Esophagus squamous epithelium (tissue), 5 donors: ENCODE measurements at places on chromosomes 5 and 9.

DNA sequence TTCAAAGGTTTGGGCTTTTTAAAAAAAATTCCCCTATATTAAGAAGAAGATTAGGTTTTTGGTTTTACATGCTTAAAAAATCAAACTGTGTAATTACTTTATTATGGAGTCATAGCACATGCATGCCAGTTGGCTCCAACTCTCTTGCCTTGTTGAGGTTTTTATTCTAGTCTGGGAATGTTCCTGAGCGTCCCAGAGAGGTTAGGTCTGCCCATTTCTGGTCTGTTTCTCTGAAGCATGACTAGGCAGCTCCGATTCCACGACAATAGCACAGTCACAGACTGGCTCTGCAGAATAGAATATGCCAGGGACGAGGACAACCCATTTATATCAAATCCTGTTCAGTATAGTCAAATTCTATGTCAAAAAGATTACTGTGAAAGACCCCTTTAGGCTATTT, 217.0 kb downstream of the PCSK5 start:
- DNase-seq = no peak

- no peak for DNase-seq
These were observed 106.3 kb downstream of the DRD1 start for GRCh38 chr5:175337680-175338079.

GRCh38 chr5:56088431-56088949, 93.7 kb upstream of the IL6ST start:
- DNase-seq = no peak

- no peak for DNase-seq
These were observed 29.3 kb downstream of the CARTPT start for GRCh38 chr5:71748360-71748759.

DNA sequence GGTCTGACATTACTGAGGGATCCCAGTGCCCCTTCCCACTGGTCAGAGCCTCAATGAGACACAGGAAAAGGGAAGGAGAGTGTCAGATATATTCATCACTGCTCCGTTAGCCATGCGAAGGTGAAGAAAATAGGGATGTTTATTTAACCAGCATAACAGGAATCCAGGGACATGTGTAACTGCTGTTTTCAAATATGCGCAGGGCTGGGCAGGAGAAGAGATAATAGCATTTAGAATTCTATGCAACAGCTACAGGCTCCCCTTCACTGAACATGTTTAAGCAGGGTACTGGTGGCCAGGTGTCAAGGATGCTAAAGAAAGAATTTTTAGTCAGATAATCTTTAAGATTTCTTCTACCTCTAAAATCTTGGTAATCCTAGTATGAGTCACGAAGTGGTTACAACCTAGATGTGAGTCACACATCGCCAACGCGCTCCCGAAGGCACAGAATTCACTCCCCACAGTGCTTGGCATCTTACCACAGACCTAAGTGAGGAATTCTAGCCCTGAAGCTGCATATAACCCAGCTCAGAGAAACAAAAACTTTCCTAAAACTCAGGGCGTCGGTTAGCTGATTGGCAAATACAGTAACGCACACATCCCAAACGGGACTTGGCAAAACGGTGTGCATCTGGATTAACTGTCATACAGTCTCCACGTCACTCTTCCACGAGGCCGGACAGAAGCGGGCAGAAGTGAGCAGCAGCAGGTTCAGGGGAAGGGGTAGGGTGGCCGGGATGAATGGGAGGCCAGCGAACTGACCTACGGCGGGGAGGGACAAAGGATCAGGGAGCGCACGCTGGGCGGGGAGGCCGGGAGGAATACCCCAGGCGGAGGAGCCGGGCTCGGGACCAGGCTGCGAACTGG, 1.1 kb downstream of the CTNNAL1 start:
- no peak for DNase-seq

DNA sequence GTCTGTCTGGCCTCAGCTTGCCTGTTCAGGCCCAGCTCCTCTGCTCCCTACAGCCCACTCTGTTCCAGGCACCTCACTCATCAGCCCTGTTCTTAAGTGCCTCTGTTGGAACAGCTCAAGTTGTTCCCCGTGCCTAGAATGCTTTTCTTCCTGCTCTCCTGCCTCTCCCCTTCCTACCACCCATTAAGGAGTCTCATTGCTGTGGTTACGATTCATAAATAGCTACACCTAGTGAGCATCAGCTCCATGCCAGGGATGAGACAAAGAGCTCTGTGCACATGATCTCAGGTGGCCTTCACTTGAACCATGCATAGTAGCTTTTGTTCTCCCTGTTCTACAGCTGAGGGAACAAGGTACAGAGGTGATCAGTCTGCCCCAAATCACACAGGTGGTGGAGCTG, 54.3 kb downstream of the PSD2 start:
- DNase-seq = no peak

DNA sequence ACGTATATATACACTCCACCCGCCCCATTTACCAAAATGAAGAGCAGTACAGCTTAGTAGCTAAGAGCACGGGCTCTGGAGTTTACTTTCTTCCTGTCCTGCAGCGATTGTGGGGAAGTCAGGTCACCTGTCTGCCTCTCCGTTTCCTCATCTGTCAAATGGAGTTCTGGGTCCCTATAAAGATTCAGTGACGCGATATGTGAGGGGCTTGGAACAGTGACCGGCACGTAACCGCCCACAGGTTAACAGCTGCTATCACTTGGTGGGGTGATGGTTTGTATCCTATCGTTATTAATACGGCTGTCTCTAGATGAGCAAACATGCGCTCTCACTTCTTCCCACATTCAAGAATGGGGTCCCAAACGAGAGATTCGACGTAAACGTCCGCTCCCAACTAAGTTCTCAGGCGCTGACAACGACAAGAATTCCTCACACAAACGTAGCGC, 426 bp downstream of the FAM114A2 start:
- no peak for DNase-seq

DNA sequence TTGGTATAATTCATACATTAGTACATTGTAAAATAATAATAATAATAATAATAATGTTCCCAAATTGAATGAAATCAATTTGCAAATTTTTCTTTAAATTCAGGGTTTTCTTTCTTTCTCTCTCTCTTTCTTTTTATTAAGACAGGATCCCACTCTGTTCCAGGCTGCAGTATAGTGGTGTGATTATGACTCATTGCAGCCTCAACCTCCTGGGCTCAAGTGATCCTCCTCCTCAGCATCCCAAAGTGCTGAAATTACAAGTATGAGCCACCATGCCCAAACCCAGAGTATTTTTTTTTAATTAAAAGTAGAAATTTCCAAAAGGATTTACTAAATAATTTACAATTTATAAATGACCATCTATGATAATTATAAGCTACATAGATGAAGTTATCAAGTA, 117.7 kb downstream of the HOMER1 start:
- DNase-seq = no peak

DNA sequence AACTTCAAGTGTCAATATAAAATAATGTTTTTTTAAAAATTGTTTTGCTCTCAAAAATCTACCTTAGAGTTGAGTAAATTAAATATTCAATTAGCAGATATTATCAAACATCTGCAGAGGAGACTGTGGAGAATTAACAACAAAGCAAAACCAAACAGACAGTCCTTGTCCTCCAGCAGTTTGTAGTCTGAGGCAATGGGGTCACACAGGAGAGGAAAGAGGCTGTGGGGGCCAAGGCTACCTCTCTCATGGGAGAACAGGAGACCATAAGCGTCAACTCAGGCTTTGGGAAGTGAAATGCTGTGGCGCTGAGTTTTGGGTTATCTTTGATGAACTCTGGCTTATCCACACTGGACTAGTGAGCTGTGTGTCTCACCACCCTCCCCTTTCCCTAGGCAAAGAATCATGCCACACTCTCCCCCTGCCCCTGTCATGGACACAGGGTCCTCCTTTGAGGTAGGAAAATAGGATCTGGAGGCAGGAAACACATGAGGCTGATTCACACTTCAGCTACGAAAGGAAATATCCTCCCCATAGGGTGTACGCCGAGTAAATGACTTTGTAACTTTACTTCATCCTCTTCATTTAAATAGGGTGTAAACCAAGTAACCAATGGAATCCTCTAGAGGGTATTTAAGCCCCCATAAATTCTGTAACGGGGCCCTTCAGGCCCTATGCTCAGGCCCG, 152.7 kb downstream of the FSTL4 start:
- DNase-seq = no peak
